ENCODE measurements at places on chromosomes 13 and 19.

GRCh38 chr19:21934131-21934530, 76.6 kb downstream of the ZNF208 start:
- DNase-seq: no peak

DNA sequence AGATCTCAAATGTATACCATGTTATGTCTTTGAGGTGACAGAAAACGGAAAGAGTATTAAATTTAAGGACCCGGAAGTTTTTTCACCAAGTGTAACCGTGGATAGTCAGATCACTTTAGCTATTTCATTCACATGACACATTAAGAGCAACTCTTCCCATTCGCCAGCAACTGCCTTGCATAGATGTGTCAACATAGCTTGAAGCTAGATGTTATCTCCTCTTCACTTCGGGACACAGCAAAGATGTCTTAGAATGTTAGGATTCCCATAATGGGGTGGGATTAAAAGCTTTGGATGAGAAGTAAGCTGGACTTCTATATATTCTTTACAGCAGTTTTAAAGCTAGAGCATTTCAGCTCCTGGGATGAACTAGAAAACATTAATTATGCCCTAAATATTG, 1135.9 kb upstream of the PCDH20 start:
- no peak for DNase-seq

- DNase-seq: no peak
Measured at GRCh38 chr19:14072535-14073260, at the start of gene MISP3. MISP3 (plus strand) TSS chr19:14072786; CDS start chr19:14073310, 524 bp downstream.

DNA sequence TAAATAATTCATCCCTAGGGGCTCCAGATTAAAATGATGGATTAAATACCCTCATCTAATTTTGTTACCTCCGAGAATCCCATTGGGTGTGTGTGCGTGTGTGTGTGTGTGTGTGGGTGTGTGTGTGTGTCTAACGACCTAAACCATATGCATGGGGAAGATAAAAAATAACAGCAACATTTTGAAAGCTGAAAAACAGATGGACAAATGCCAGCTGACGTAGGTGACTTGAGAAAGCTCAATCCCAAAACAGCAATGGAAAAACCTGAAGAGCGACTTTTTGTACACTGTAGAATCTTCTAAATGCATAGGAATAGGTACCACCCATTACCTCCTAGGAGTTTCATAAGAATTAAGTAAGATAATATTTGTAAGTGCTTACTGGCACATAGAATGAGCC, 8.7 kb upstream of the RPL21 start:
- no peak for DNase-seq

DNA sequence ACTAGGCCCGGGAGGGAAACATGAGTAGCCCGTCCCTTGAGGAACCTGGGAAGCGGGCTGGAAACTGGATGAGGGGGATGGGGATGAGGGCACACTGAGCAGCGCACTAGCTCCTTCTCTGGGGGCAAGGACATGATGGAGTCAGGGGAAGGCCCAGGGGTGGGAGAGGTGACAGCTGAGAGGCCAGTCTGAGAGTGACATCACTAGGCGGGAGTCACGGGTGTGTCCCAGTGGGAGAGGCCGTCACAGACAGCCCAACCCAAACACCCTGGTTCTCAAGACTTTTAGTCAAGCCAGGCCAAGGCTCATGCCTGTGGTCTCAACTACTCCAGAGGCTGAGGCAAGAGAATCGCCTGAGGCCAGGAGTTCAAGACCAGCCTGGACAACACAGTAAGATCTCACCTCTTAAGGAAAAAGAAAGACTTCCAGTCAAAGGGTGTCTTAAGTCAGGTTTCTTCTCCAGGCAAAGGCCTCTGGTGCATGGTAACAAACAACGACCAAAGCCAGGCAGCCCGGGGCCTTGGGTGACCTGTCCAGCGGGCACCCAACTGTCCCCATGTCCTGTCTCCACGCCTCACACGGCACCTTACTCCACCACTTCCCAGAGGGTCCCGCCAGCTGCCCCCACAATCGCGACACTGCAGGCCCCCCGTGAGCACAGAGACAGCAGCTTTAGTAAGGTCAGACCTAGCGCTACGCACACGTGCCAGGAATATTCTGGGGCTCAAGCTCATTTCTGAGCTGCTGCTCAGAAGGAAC, 25.5 kb upstream of the TIMM44 start:
- no peak for DNase-seq

DNA sequence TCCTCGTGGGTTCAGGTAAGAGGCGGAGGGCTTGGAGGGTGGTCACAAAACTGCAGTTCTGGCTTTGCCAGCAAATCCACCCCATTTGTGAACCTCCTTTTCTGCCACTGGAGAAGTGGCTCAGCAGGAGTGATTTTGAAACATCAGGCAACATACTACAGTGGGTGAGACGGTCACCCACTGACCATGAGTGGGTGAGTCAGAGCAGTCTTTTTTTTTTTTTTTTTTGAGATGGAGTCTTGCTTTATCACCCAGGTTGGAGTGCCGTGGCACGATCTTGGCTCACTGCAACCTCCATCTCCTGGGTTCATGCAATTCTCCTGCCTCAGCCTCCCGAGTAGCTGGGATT, 3.0 kb downstream of the TOMM40 start:
- DNase-seq: no peak

GRCh38 chr13:25992076-25992475, 59.7 kb downstream of the SHISA2 start:
- peak; percentile 13 for DNase-seq

GRCh38 chr19:16594131-16594586, 21.9 kb upstream of the SLC35E1 start:
- DNase-seq: no peak

DNA sequence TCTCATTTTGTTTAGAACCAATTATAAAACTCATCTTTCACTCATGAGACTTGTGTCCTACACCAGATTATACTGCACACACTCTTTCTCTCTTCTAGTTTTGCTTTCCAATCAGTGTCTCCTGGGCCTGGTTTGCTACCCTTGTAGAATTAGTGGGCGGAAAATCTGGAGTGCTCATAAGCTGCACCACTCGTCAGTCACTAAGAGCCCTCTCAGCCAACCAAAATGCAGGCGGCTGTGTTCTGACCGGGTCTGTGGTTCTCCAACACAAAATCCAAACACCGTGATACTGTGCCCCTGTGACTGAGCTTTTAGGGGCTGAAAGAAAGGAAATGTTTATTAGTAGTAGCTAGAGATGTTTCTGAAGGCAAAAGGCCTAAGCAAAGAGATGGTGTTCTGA, 83.7 kb upstream of the OBI1 start:
- DNase-seq: no peak

DNA sequence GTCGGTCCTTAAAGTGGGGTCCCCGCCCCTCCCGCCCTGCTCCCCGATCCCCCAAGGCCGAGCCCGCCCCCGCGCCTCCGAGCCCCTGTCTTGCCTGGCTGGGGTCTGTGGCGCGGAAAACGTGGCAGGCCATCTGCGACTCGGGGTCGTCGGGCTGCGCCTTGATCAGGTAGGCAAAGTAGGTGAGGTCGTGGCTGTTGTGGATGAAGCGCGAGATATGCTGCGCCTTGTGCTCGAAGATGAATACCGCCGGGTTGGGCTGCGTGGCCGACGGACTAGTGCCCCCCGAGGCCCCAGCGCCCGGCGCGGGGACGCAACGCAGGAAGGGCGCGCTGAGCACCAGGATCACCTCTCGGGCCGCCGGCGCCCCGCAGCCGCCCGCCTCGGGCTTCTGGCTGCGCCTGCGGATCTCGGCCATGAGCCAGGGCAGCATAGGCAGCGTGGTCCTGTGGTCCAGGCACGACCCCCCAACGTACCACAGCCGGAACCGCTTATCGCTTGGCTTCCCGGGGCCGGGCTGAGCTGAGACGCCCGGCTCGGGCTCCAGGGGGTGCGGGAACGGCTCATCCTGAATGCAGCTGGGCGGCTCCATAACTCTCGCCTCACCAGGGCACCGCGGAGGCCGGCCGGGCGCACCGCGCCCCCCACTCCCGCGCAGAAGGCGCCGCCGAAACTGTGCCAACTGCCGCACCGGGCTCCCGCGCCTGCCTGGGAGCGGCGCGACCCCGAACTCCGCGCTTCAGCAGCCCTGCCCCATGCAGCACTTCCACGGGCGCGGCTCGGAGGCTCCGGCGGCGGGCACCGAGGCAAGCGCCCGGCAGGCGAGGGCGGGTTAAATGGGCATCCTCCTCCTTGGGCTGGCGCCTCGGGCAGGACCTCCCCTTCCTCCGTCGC, 546 bp downstream of the TBC1D4 start:
- no peak for DNase-seq

GRCh38 chr13:44272692-44273091, 100.9 kb upstream of the SERP2 start:
- DNase-seq: no peak

GRCh38 chr13:75762955-75763354, 126.8 kb downstream of the LMO7 start:
- no peak for DNase-seq

DNA sequence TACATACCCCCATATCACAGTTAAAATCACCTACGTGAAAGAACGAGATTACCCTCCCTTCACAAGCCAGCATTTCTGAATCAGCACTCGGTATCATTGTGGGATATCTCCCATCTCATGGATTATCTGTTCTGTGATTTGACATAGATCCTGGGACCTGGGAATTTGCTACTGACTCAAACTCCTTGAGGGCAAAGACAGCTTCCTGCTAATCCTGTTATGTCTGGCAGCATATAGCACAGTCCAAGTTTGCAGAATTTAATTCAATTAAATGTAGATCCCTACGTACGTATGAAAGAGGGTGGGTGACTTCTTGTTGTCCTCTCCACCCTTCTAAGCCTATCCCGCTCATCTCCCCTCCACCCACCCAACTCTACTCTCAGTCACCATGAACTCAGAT, 476.5 kb downstream of the KLF5 start:
- DNase-seq: no peak

DNA sequence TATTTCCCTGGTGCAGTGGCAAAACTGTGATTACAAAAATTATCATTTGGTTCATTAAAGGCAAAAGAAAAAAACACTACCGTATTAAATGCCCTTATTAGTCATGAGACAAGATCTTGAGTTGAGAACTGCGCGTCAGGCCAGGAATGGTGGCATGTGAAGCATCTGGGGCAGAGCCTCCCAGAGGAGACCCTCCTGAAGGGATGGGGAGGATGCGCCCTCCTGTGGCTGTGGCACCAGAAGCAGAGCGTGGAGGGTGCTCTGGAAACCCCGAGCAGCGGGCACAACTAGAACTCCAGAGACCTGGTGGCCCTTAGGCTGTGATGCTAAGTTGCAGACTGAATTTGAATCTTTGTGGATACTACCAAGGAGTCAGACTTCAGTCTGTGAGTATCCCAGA, 11.5 kb downstream of the CUL4A start:
- no peak for DNase-seq

- DNase-seq: peak; percentile 52
Measured at GRCh38 chr19:54017261-54017660, 25.8 kb downstream of the CACNG6 start.

DNA sequence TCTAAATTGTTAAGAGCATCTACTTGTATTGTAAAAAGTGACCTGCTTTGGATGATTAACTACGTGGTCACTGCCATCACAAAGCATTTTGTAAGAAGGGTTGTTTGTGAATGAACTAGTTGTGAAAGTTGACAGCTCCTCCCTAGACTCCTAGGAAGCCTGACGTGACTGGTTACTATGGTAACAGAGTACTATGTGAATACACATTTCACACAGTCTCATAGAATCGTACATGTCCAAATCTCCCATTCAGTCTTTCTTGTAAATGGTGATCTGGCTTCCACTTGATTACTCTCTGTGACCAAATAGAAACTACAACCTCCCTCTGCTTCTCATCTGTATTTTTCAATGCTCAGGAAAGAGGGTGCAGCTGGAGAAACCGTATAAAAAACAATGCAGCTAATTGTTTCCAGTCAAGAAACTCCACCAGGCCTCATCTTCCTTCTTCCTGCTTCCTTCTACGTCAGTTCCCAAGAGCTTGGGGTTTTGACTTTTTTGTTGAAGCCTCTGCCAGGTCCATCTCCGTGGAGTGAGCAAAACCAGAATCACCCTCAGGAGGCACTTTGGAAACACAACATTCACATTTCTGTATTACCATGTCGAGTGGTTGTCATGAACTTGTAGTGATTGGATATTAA, 83.4 kb downstream of the GPC6 start:
- peak; percentile 63 for DNase-seq

- DNase-seq: no peak
Measured at GRCh38 chr13:112814905-112815585, 125.2 kb downstream of the ATP11A start.

DNA sequence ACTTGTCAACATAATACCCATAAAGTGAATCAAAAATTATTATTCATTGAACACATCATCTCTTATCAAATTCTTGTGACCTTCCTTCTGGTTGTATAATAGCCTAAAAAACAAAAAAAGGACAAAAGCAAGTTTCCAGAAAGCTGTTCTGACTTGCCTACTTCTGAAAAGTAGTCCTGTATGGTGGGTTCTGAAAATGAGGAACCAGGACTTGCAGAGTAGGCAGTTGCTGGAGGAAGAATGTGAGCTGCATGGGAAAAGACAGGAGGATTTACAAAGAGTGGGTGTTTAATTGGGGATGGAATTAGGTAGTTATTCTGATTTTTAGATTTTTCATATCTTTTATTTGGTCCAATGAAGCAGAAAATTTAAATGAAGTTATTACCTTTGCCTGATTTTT, 56.7 kb downstream of the RCBTB2 start:
- DNase-seq: no peak

DNA sequence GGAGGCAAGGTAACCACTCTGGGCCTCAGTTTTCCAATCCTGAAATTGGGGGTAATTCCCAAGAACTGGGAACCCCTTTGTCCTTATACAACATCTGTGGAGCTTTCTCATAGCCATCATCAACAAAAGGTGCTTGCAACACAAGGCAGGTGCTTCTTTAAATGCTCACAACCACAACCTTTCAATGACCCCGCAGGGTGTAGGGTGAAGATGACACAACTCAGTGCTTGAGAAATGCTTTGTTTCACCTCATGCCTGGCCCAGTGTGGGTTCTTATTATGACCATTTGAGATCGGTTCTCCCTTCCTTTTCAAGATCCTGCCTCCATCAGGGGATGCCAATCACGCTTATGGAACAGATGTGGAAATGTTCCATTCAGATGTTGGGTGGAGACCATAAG, 8.4 kb downstream of the WIZ start:
- DNase-seq: no peak

All from RCC 7860 (cell line).